ENCODE measurements at places on chromosomes 5 and 9.

DNA sequence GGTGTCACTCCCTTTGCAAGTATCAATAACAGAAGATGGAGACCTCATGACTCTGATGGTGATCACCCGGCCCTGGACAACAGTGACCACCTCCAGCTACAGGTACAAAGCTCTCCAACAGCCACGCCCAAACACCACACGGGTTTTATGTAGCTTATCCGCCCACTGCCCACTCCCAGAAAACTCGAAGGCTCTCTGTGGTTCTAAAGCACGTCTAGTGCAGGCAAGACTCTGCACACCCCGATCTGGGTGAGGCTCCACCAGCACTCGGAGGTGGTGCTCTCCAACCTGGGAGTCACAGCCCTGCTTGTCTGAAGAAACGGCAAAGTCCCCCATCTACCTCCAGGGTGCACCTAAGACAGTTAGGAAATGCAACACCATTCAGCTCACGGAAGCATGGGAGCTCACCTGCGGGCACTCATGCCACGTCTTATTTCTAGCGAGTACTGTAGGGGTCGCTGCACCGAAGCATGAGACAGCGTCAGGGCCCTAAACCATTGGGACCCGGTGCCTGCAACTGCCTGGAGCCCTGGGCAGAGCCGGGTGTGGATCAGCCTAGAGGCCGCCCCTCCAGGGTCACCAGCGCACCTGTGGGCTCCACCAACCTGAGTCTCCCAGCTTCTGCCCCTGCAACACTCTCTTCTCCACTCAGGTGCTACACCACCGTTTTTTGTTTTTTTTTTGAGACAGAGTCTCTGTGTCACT, 58.1 kb upstream of the ZNF354A start:
- DNase-seq: no peak

DNA sequence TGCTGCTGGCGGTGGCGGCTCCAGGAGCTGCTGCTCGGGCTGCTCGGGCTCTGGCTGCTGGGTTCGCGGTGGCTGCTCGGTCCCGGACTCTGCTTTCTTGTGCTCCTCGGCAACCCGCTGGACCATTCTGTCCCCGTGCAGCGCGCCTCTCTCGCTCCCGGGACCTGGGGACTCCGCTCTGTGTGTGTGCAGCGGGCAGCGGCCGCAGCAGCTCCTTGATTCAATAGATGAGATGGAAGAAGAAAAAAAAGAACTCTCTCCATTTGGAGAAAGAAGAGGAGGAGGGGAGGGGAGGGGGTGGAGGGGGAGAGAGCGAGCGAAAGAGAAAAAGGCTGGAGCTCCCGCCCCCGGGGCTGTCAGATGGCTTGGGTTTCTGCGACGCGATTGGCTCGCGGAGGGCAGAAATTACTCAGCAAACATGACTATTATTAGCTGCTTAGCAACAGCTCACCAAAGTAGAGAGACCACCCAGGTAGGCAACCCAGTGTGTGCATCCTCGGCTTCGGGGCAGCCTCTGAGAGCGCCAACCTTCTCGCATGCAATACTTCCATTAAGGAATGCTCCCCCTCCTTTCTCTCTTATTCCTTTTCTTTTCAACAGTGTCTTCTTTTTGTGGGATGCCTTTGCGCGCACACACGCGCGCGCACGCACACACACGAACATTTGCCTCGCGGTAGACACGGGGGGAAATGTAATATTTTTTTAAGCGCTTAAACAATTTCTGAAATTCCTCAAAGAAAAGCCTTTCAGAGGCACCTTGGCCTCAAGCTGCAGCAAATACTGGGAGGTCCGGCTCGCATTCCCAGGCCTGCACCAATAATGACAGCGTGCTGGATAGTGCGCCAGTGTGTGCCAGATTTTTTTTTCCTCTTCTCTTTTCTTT, 7.6 kb downstream of the PTCH1 start:
- peak; percentile 98 for DNase-seq

DNA sequence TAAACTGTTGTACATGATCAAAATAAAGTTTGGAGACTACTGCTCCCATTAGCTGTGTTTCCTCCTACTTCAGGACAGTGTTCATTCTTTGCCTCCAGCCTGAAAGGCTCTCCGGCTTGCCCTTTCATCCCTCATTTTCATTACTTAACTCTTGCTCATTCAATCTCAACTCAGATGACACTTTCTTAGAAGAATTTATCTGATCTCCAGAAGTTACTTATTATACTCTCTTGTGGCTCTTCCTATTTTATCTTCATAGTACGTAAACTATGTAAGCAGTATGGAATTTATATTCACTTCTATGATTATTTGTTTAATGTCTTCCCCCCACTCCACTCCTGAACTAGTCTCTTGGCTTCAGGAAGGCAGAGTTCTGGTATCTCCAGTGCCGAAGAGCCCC, 1737.9 kb upstream of the C9orf72 start:
- DNase-seq: no peak

DNA sequence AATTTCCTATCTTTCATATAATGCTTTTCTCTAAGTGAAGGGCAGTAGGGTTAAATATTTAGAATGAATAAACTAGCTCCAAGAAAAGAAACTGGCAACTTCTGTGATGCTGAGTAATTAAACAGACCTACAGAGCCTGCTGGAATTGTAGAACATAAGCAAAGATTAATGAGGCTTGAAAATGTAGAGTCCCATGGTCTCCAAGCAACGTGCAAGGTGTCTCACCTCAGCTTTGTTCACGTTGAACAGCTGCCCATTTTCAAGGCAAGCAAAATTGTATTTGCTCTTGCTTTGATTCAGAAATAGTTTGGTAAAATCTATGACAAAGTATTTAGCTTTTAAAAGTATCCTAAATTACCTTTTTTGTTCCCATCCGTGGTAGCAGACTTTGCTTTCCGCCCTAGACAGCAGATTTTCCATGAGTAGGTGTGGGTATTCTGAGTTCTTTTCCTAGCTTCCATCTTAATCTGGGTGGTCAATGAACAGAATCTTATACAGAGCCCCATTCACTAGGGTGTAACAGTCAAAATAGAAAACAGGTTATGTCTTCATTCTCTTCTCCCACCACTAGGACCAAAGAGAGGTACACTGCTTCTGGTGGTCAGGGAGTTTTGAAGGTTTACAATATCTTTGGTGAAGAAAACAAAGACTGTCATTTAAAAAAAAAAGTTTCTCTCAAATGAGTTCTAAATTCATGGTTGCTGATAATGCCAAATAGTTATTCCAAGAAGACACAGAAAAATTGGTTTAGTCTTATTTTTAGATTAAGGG, 52.1 kb upstream of the TYRP1 start:
- DNase-seq: no peak

- no peak for DNase-seq
These were observed 24.3 kb upstream of the AFF4 start for GRCh38 chr5:132987531-132988408.

- no peak for DNase-seq
These were observed 2.8 kb upstream of the HMCN2 start for GRCh38 chr9:130262771-130263170.

DNA sequence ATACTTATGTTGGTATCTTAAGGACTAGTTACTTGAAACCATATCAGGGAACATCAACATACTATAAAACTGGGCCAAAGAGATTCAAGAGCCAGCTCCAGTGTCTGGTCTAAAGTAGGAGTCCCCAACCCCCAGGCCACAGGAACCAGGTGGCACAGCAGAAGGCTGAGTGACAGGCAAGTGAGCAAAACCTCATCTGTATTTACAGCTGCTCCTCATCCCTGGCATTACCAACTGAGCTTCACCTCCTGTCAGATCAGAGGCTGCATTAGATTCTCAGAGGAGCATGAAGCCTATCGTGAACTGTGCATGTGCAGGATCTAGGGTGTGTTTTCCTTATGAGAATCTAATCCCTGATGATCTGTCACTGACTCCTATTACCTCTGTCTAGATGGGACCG, 581.6 kb upstream of the CDH9 start:
- no peak for DNase-seq

GRCh38 chr5:102153003-102153759, 142.9 kb downstream of the SLCO4C1 start:
- peak; percentile 43 for DNase-seq

DNA sequence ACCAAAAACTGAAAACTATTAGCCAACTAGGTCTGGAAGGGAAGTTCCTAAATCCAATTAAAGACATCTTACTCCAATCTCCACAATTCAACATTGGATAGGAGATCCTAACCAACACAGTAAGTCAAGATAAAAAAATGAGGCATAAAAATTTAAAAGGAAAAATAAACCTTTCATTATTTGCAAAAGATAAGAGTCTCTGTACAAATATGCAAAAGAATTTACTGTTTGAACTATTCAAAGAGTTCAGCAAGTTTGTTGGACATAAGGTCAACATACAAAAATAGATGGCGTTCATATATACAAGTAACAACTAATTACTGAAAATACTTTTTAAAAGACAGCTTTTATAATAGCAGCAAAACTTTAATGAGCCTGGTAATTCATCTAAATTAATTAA, 3.1 kb upstream of the FREM1 start:
- no peak for DNase-seq

GRCh38 chr9:32161209-32161608, 223.2 kb upstream of the ACO1 start:
- no peak for DNase-seq

DNA sequence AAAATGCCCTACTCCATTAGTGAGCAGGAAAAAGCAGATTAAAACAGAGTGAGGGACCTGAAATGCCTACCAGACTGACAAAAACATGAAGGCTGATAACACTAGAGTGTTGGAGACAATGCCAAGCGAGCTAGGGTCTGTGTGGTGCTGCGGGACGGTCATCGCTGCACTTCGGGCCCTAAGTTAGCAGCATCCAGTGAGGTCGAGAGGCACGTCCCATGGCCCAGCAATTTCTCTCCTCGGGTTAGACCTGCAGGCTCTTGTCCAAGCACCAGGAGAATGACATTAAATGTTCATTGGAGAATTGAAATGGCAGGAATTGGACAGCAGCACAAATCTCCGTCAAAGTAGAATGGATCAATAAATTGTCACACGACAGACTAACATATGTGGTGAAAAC, 5.3 kb upstream of the CACNA1B start:
- no peak for DNase-seq

All from A673 (cell line).